ENCODE measurements at places on chromosomes 3 and 15.

GRCh38 chr3:61997101-61997500 lies 376.2 kb downstream of the FEZF2 start:
- peak; percentile 35 for DNase-seq

- no peak for DNase-seq
Observed at GRCh38 chr15:55710286-55710685, 32.7 kb downstream of the PRTG start.

DNA sequence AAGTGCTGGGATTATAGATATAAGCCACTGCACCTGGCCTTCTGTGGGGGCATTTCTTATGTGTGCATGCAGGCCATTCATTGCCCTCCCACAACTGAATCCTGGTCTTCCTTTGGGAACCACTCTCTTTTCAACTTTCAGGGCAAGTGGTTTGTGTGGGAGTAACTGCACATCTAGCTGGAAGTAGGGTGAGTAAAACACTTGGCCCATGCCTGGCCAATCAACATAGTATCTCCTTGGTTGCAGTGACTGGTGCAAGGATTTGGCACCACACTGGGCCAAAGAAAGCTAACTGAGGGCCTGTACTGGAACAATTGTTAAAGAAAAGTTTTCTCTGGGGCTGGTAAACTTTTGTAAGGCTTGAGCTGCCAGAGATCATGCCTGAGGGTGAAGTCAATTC lies 189.2 kb upstream of the FEZF2 start:
- DNase-seq: no peak

DNA sequence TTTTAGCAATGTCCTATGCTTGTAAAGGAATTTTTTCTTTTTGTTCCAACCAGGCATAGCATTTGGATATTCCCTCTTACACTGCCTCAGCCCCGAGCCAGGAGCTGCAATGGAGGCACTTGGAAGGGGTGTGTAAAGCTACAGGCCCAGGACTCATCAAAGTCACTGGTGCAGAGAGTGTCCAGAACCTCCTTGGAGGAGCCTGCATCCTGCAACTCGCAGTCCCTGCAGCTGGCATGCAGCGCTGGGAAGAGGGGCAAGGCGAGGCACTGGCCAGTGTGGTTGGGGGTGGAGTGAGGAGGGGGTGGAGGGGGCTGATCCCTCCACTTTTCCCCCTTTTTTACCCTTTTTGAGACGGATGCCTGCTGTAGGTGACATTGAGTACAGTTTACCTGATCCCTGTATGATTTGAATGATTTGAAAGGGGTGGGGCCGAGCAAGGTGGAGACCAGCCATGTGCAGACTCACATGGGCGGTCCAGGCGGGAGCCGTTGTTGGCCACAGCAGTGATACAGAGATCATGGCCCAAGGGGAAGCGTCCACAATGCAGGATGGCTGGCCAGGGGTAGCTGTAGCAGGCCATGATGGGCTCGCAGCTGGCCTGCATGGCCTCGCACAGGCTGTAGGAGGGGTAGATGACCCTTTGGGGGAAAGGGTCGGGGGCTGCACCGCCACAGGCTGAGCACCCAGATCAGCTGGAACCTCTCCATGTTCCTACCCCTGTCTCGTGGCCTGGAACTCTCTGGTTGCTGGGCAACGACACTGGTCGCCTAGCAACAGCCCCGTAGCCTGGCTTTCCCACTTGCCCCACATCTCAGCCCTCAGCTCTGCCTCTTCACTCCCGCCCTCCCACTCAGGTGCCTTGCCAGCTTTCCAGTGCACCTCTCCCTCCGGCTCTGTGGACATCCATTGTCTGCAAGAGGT lies 7.9 kb downstream of the P4HTM start:
- DNase-seq: peak; percentile 27

GRCh38 chr3:89326997-89327396 lies 219.6 kb downstream of the EPHA3 start:
- no peak for DNase-seq

DNA sequence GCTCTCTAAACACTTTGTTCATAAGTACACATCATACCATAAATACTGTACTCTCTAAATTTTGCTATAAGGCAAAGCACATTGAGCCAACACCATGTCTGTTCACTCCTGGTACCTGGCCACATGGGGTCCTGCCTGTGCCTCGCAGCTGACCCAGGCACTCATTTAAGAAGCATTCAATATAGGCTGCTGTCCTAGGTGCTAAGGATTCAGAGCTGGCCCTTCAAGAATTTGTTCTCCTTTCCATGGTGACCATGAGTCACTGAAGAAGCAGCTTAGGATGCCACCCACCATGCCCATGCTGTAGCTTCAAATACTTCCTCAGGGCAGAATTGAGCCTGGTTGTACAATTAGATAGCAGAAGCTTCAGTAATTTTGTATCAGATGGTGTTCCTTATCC lies 119.2 kb upstream of the ZBED2 start:
- no peak for DNase-seq

DNA sequence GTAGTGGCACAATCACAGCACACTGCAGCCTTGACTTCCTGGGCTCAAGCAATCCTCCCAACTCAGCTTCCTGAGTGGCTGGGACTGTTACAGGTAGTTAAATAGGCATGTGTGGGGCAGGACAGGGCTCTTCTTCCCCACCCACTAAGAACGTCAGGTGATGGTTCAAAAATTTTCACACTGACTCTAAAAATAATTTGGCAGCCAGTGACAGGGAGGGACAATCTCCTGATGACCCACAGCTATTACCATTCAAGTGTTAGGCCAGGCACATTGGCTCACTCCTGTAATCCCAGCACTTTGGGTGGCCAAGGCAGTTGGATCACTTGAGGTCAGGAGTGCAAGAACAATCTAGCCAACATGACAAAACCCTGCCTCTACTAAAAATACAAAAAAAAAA lies 12.2 kb upstream of the TRMT10C start:
- DNase-seq: no peak

- no peak for DNase-seq
Observed at GRCh38 chr3:56761887-56762651, 39.7 kb downstream of the ARHGEF3 start.

- no peak for DNase-seq
Observed at GRCh38 chr3:103437883-103438282, 1003.1 kb downstream of the ZPLD1 start.

- DNase-seq: no peak
Observed at GRCh38 chr15:47689660-47690059, 27.6 kb upstream of the SEMA6D start.

GRCh38 chr15:30922480-30923311 lies 19.0 kb downstream of the FAN1 start:
- DNase-seq: no peak

DNA sequence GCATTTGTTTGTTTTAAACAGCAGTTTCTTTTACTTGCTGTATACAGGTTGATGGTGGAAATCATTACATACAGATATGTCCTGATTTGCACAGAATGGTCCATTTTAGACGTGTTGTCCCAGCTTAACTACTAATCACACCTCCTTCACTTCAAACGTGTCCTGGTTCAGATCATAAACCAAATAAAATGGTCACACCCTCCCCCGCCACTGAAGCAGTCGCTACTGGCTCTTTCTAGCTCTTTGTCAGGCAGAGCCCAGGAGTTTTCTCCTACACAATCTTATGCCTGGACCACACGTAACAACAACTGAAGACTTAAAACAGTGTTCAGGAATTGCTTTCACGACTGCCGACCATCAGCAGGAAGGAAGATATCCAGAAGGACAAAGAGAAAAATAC lies 73.6 kb downstream of the MESD start:
- DNase-seq: no peak

- DNase-seq: no peak
Observed at GRCh38 chr3:62665627-62666437, 209.4 kb downstream of the CADPS start.

- DNase-seq: no peak
Observed at GRCh38 chr15:88391006-88391405, 76.2 kb downstream of the MRPL46 start.

DNA sequence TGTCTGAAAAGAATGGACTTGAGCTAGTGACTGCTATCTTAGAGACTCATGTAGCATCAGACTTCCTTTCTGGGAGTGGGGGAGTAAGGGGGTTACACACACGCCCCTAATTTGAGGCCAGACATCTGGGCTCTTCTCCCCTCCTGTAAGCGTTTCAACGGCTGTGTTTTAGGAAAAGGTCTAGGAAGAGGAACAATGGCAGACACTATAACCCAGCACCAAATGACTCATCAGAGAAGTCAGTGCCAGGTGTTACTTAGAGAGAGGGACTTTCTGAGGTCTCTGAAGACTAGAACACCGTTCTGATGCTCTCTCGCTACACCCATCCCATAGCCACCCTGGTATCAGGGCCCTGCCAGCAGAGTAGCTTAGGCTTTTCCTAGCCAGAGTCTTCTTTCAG lies 65.5 kb downstream of the SSUH2 start:
- DNase-seq: no peak

- no peak for DNase-seq
Observed at GRCh38 chr3:77726517-77726916, 686.6 kb downstream of the ROBO2 start.

GRCh38 chr3:187662848-187663409 lies 7.3 kb downstream of the SST start:
- DNase-seq: no peak

DNA sequence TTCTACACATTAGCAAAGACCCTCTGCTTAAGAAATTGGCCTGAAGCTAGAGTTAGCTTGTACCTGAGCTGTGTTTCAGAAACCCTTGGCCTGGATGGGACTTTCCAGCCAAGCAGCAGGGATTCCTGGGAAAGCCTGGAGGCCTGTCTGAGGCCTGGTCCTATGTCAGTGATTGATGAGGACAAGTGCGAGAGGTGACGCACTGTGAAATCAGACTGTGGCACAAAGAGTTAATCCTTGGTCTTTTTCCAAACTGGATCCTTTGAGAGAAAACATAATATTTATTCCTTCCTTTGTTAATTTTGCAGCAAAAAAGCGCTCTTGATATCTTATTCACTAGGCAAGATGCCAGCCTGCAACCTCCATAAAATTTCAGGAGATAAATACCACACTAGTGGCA lies 225.0 kb upstream of the ATP11B start:
- no peak for DNase-seq

DNA sequence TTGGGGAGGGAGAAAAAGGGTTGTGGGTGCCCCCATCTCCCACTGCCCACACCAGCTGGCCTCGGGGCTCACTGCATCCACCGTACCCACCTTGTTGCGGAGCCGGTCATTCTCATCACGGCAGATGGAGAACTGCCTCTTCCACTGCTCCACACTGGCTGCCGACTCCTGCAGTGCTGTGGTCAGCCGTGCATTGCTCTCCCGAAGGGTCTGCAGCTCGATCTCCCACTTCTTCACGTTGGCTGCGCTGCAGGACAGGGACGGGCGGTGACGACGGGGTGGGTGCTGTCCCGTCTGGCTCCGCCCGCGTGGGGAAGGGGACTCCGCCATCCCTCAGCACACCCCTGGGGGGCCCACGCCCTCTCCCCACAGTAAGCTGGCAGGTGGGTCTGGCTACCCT lies 45.1 kb downstream of the WHAMM start:
- DNase-seq: no peak

GRCh38 chr3:102741105-102741504 lies 306.3 kb downstream of the ZPLD1 start:
- no peak for DNase-seq

- DNase-seq: no peak
Observed at GRCh38 chr15:80559320-80559693, 135.8 kb upstream of the ABHD17C start.

GRCh38 chr3:141294848-141295247 lies 63.2 kb downstream of the PXYLP1 start:
- no peak for DNase-seq

DNA sequence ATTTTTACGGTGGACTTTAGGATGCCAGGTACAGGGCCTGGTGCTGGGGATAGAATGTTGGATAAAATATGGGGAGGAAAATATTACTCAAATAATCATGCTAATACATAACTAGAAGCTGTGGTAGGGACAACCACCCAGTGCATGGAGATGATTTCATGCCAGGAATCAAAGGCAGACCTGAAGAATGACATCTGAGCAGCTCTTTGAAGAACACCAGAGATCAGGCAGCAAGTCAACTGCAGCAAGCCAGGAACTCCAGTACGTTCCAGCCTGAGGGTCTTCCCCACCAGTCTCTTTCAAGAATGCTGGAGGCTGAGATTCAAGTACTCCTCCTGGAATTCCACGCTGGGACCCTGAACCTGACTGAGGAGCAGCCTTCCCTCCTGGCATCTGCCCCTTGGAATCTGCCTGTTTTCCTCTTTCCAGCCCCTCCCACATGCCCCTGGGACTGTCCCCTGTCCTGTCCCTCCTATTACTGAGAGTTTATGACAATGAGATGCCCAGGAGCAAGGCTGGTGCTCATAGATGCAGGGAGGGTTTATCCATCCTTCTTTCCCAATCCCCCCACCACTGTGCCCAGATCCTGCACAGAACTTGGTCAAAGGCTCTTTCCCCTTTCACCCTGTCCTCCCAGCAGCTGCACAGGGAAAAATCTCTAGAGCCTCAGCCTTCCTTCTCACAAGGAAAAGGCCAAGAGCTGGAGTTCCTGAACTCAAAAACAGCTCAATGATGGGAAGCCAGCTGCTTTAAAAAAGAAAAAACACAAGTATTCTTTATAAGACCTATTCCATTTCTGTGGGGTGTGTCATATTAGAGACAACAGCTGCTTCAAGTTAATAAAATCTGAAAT lies 68.0 kb downstream of the PDZRN3 start:
- DNase-seq: no peak

DNA sequence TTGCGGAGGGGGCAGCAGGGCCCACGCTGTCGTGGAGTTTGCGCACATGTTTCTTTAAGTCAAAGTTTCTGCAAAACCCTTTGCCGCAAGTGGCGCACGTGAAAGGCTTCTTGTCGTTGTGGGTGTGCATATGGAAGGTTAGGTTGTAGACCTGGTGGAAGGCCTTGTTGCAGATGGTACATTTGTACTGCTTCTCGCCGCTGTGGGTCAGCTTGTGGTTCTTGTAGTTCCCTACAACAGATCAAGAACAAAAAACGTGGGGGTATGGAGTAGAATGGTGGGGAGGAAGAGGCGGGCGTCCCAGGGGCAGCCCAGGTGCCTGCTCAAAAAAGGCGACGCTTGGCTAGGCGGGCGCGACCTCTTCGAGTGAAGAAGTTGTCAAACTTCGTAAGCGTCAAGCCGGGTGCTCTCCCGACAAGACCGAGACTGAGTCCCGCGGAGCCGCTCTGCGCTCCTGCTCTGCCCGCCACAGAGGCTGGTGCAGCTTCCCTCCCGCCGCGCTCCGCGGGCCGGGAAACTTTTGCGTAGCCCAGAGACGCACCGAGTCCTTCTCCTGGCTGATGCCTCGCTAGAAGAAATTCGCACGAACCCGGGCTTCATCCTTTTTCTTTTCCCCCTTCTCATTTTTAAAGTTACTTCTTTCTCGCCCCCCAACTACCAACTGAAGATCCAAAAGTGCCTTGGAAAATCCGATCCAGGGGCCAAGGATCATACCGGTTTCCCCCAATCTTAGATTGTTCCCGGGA lies 3.1 kb downstream of the FEZF2 start:
- no peak for DNase-seq

DNA sequence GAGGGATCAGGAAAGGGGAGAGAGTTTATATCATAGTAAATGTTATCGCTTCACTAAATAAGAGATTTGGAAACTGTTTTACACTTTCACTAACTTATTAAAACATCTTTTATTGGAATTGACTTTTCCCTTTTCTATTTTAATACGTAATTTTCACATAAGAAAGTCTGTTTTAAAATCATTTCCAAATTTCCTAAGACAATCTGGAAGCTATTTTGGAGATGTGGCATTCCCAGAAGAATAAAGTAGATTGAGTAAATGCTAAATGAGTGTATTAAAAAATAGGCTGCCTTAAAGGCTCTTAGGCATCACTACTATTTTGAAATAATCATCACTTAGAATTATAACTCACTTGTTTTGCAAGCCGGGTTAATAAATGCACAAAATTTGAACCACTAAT lies 763.5 kb downstream of the EDEM1 start:
- no peak for DNase-seq

Measured in D721Med (cell line).